ENCODE measurements at places on chromosomes 11 and 22. TPM values are rescaled to one million over a fixed set of nuclear protein-coding genes. Genes with fewer than 3 reads are reported as not detected.

ADAMTS8 gene
- total RNA-seq: 2.1 TPM

DEPDC7 gene
- total RNA-seq: 7.0 TPM

MYOD1 gene
- 0.06 TPM for total RNA-seq

GDPD4 gene
- not detected for total RNA-seq
